NK-92 treated with Interleukin-12 subunit alpha and Interleukin-12 subunit beta, amount 100 ng/mL, for 24 hours (cell line): ENCODE measurements at places on chromosomes 13 and 19.

DNA sequence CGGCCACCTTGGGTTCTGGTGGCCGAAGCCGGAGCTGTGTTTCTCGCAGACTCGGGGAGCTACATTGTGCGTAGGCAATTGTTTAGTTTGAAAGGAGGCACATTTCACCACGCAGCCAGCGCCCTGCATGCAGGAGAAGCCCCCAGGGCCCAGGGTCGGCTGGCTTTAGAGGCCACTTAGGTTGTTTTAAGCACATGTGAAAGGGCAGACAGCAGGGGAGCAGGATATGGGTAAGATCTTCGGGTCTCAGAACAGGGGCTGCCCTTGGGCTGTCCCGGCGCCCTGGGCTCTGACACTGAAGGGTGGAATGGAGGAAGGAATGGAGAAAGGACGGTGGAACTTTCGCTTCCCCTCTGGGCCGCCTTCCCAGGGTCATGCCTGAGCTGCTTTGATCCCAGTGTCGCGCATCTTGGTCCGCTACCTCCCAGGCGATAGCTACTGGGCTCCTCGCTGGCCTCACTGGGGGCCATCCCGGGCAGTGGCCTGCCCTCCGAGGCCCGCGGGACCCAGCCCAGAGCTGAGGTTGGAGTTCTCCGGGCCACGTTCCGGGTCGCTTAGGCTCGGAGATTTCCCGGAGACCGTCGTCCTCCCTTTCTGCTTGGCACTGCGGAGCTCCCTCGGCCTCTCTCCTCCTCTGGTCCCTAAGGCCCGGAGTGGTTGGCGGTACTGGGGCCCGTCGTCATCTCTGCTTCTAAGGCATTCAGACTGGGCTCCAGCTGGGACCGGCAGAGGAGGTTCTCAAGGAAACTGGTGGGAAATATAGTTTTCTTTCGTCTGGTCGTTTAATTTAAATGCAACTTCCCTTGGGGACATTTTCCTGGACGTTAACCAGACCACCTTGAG is 4.3 kb upstream of the POU4F1 start:
- no peak for DNase-seq

GRCh38 chr19:12333162-12334159 is at the start of gene ZNF563:
Gene ZNF563 (minus strand): TSS chr19:12333633. CDS start chr19:12333482, 151 bp downstream.
- no peak for DNase-seq

GRCh38 chr13:39379667-39380655 is 223.0 kb downstream of the LHFPL6 start:
- DNase-seq: no peak

GRCh38 chr13:101841698-101842097 is 389.2 kb downstream of the ITGBL1 start:
- no peak for DNase-seq

DNA sequence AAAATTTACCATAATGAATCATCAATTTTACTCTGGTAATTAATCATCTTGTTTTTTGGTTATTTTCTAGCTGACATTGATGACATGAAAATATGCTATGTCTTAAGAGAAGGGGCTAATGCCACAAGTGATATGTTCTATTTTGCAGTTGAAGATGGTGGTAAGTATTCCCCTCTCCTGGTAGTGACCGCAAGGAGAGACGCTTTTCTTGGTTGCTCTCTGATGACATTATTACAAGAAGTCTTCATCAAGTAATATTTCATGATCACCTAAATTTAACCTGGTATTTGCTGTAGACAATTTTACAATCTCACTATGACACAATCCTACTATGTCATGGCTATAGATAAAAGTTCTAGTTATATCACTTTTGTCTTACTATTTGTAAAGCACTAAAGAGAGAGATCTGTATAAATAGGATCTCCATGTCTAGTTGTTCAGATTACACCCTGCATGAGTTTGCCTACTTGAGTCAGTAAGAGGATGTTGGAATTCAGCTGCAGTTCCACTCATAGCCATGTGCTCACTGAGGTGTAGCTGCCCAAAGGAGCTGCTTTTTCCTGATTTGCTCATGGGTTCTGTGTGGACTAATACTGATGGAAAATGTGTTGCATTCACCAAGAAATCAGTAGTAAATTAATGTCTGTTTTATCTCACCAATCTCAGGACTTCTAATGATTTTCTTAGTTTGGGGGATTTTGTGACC is 10.9 kb downstream of the FREM2 start:
- no peak for DNase-seq
